Mononuclear cell (primary cell): ENCODE measurements at places on chromosomes 16 and 17. TPM values are rescaled to one million over a fixed set of nuclear protein-coding genes. Genes with fewer than 3 reads are reported as not detected.

Gene ADCY9
- 9.7 TPM for total RNA-seq

Gene CD300E
- 64.4 TPM for total RNA-seq

Gene ZNF594
- total RNA-seq, result 3.1 TPM

Gene KRT222
- total RNA-seq, result not detected

Gene RND2
- 0.10 TPM for total RNA-seq

Gene C17orf67
- total RNA-seq, result 1.5 TPM

Gene SNX20
- 24.3 TPM for total RNA-seq

Gene PABPN1L
- not detected for total RNA-seq

Gene ANKRD40CL
- total RNA-seq, result 0.21 TPM

Gene SEPTIN1
- 38.7 TPM for total RNA-seq

Gene ATAD5
- total RNA-seq, result 4.0 TPM

Gene JPH3
- total RNA-seq, result not detected

Gene PIRT
- total RNA-seq, result 0.10 TPM

Gene ADGRG3
- total RNA-seq, result 1.7 TPM

Gene GLIS2
- under 0.01 TPM for total RNA-seq

Gene USP43
- total RNA-seq, result 0.21 TPM

Gene SPNS1
- 18.7 TPM for total RNA-seq
